ENCODE measurements at places on chromosomes 12 and 14.

DNA sequence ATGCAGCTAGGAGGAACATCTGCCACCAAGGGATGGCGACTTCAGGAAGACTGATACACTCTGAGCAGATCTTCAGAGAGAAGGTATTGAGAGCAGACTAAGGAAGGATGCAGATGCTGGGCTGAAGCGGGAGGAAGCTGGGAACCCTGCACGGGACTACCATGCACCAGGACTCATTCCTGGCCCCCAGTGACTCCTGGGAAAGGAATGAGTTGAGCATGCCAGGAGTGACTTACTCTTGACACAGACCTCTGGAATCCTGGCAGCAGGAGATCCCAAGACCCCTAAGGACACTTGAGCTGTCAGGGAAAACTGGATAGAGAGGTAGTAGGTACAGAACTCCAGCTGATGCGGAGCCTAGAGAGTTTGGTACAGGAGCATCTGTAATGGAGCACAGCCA, 336.1 kb downstream of the RPS29 start:
- no peak for DNase-seq

DNA sequence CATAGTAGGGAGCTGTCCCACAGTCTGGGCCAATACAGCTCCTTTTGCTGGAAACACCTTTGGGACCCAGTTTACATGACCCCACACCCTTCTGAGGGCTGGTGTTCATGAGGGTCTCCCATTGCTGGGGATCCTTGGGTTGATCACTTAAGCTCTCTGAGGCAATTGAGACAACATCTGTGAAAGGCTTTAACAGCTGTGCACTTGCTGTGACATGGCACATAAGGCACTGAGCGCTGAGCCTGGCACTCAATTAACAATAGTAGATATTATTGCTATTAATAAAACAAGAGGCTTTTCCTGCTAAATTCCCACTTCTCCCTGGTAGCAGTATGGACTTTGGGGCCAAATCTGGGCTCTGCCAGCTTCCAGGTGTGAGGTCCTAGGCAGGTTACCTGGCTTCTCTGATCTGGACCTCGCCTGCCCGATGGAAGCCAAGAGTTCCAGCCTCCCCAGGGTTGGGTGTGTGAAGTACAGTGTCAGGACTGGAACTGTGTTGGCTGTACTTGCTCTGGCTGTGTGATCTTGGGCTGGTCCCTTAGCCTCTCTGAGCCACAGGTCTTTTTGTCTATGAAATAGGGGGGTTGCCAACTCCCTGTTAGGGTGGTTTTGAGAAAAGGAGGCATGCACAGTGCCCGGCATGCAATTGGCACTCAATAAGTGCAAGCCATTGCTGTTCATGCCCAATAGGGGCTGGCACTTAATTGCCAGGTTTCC, 3.1 kb downstream of the SH2B3 start:
- no peak for DNase-seq

DNA sequence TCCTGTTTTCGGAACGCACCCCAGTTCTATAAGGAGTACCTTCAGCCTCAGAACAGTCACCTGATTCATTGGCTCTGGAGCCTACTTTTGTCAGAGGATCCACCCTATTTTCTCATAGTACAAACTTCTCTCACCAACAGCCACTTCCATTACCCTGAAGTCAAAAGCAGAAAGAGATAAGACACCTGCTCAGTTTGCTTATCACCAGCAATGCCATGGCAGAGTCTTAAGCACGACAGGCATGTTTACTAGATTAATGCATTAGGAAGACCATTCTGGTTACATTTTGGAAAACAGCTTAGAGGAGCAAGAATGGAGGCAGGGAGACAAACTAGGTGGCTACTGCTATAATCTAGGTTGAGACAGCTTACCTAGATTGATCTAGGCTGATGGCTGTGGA, 67.7 kb downstream of the GXYLT1 start:
- DNase-seq: no peak

- no peak for DNase-seq
These were observed 21.8 kb downstream of the DNAL1 start for GRCh38 chr14:73666583-73666982.

GRCh38 chr12:114955414-114956014, 271.5 kb upstream of the TBX3 start:
- no peak for DNase-seq

- no peak for DNase-seq
These were observed 40.6 kb downstream of the SSH1 start for GRCh38 chr12:108816652-108817335.

GRCh38 chr12:124916374-124917134, 2.1 kb upstream of the UBC start:
- peak; percentile 68 for DNase-seq

Data from CD4-positive, alpha-beta T cell treated with Interleukin-17A for 4 hours (primary cell).